ENCODE measurements at places on chromosomes 4 and X.

DNA sequence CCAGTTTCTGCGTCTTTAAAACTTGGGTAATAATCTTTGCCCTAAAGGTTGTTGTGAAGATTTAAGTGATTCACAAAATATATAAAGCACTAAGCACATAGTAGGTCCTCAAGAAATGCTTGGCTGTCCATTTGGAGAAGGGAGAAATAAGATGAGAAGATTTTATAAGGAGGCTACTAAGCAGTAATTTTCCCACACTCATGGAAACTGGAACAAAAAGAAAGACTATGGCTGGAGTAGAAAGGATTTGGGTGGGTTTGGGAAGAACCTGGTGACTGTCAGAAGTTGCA is 47.0 kb downstream of the PRPS1 start:
- DNase-seq, result no peak

DNA sequence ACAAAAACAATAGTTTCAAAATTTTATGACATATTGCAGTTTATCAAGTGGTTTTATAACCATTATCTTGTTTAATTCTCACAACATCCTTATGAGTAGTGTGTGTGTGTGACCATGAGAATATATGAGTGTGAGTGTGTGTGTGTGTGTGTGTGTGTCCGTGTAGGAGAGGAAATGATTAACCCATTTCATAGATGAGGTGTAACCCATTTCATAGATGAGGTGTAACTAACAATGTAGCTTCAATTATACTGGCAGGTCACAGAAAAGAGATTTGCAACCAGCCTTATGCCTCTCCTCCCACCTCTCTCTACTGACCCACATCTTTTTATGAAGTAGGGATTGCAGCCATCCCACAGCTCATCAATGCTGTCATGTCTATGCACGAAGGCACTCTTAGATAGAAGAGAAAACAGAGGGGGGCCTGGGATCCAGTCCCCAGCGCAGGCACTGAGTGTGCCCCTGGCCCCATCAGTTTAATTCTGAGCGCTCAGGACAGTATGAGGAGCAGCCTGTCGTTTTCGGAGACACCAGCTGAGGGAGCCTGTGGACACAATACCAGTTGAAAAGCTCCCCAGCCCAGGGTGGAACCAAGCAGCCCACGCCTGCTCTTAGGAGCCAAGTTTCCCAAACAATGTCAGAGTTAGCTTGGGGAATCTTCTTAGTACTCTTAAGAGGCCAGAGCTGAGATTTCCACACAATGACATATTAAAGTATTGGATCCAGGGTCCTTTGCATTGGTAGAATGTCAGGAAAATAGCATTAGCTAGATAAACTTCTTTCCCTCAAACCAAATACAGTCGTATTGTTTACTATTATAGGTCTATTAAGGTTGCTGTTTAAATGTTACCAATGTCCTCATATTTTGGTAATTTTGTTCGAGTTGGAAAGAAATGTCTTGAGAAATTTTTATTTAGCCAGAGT is 88.6 kb downstream of the PALLD start:
- DNase-seq, result peak; percentile 33

GRCh38 chr4:159682996-159683395 is 580.1 kb downstream of the RAPGEF2 start:
- DNase-seq, result no peak

DNA sequence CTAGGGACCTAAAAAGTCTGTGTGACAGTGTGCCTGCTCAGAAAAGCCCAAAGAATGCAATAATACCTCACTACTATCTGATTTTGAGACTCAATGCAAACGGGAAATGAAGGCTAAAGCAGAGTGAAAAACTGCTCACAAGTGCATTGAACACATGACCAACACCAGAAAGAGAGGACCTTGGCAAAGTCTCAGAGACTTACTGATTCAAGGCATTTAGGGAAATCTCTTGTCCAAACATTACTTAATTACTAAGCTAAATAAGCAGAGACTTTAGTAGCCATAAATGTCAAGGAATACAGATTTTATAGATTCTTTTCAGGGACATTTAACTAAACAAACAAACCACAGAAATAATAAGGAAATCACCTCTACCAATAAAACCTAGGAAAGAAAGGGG is 916.0 kb downstream of the FSTL5 start:
- no peak for DNase-seq

DNA sequence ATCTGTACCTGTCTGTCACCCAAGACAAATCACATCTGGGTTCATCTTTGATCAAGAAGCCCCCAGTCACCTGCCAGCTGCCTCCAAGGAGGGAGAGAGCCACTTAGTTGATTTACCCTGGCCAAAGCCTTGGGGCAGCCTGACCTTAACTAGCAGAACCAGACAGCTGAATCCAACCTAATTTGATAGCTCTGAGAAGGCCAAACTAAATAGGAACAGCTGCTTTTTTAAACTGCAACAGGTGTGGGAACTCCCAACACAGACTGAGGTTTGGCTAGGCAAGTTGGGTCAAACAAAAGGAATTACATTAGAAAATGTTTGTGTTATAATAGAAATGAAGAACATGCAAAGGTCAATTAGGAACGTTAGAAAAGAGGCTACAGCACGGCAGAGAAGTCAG is 375.7 kb downstream of the NLGN4X start:
- DNase-seq, result no peak

GRCh38 chrX:100358766-100359165 is 51.3 kb downstream of the PCDH19 start:
- DNase-seq, result no peak

- no peak for DNase-seq
Observed at GRCh38 chr4:79210636-79211049, 115.2 kb downstream of the NAA11 start.

GRCh38 chr4:166682200-166682599 is 552.1 kb downstream of the SPOCK3 start:
- DNase-seq, result no peak
